ENCODE measurements at places on chromosomes 6 and 20.

GRCh38 chr6:163872335-163872734, 457.8 kb downstream of the QKI start:
- DNase-seq, result no peak

DNA sequence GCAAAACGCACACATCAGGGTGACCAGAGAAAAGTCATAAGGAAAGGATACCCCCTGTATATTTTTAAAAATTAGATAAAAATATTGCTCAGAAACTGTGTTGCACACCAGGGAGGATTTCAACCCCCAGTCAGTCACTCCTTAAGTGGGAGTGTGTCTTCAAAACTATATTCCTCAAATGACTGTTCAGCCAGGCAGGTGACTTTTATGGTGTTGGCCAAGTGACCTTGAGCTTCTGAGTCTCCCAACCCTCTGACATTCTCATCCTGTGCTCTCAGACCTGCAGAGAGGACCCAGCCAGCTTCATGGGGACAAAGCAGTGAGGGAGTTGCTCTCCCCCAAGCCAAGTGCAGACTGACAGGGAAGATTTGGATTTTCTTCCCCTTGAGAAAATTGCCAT, 311.9 kb upstream of the JARID2 start:
- no peak for DNase-seq

- no peak for DNase-seq
Measured at GRCh38 chr6:53939830-53940229, 145.0 kb downstream of the LRRC1 start.

DNA sequence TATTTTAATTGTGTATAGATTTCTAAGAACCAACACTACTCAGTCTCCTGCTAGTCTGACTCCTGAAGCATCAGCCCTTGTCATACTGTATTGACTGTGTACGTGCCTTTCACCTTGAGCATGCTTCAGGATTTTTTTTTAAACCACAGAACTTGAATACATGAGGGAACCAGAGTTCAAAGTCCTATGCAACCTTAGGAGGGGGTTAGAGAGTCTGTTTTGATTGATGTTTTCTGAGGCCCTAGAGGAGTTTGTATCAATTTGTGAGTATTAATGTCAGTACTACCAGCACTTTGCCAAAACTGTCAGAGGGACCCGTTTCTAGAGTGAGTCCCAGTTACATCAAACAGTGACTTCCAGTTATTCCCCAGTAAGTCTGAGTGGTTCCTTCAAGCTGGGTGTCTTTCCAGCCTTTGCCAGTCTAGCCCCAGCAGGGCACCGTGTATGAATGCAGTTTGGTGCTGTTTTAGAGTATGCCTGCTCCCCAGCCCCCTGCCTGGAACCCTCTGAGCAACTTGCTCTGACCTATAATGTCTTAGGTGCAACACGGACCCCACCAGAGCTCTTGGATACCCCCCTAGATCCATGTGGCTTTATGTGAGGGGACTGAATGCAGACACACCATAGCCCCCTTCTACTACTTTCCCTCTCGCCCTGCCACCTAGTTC, 8.5 kb downstream of the TP53INP2 start:
- no peak for DNase-seq

DNA sequence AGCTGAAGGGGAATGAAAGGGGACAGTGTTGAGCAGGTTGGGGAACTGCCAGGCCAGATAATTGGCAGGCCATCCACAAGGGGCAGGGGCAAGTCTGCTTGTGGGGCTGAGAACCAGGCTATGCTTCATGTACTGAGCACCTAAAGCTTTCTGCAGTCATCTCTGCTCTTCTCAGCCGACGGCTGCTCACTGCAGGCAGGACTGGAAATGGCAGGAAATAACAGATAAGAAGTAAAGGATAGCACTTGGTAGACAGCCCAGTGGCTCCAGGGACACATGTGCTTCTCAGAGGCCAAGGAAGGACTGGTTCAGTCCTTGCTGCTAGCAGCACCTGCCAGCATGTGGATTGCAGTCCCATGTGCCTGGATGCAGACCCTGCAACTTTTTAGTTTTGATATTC, 89.8 kb downstream of the CD164 start:
- DNase-seq, result no peak

GRCh38 chr6:167572841-167573271, 248.0 kb downstream of the TTLL2 start:
- DNase-seq, result no peak

DNA sequence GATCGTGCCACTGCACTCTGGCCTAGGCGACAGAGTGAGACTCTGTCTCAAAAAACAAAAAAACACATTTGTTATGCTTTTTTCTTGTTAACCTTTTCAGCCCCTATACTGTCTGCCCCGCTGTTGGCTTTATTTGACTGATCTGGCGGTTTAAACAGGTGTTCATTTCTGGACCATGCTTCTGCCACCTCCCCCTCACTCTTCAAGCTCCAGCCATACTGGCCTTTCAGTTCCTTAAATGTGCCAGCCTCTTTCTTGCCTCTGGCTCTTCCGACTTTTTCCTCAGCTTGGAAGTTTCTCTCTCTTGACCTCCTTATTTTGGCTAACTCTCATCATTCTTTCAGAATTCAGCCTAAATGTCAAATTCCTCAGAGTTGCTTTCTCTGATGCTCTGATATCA, 35.2 kb upstream of the TXLNB start:
- no peak for DNase-seq

DNA sequence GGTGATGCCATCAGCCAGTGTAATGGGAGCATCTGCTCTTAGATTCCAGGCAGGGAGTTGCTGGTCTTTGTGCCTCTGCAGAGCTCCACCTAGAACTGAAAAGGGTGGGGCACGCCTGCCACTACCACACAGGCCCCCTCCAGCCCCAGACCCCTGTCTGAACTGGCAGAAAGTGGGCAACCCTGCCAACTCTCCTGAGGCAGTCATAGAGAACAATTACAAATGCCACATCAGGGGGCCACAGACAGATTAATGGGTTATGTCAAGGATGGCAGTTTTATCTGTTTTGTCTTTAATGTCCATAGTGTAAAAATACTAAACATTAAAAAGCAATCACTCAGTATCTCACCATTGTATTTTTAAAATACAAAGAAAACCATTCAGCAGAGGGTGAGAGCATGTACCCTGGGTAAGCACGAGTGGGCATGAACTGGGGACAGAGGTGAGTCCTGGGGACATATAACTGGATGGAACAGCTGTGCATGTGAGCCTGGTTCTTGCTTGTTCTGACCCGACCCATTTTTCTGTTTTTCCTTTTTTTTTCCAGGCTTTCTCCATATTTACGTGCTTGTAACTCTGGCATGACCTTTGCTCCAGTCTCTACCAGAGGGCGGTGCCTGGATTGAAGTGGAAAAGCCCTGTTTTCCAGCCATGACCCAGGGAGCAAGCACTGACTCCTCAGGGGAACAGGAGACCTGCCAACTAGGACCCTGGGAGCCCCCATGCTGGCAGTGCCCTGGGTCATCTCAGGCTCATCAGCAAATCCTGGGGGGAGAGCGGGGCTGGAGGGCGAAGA, 8.2 kb downstream of the TRAF3IP2 start:
- no peak for DNase-seq

DNA sequence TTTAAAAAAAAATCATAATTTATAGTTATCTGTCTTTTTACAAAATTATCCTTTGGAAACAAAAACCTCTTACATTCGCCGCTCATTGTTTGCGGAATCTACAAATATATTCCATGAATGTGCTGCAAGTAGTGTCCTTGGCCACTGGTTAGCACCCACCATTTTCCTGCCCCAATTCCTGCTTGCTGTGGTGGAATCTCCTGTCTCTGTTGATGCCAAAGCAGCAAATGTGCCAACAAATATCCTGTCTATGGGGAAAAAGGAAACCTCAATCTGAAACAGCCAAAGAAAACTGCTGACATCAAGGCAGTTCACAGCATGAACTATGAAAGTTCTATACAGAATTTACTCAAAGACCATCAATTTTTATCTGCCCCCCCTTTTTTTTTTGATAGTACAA, 603.6 kb downstream of the COL12A1 start:
- no peak for DNase-seq

- DNase-seq, result no peak
Measured at GRCh38 chr6:2746557-2747061, 4.1 kb downstream of the MYLK4 start.

DNA sequence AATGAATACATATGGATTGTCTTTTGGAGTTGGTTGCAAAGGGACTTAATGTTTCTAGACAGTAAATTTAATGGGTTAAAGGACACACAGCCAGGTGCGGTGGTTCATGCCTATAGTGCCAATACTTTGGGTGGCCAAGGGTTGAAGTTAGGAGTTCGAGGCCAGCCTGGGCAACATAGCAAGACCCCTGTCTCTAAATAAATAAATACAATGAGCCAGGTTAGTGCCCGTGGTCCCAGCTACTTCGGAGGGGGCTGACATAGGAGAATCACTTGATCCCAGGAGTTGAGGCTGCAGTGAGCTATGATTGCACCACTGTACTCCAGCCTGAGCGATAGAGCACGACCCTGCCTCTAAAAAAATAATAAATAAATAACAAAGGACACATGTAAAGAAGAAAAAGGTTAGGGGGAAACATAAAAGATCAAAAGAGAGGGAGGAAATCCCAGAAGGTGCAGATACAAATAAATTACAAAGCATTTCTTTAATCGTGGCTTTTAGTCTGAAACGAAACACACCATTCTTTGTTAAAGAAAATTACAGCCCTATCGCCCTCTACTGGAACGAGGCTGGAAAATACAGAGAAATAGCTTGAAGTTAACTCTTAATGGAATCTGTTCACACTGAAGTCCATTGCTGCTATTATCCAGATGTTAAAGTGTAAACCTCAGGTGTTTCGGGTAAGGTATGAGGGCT, 42.6 kb upstream of the SCML4 start:
- peak; percentile 29 for DNase-seq

DNA sequence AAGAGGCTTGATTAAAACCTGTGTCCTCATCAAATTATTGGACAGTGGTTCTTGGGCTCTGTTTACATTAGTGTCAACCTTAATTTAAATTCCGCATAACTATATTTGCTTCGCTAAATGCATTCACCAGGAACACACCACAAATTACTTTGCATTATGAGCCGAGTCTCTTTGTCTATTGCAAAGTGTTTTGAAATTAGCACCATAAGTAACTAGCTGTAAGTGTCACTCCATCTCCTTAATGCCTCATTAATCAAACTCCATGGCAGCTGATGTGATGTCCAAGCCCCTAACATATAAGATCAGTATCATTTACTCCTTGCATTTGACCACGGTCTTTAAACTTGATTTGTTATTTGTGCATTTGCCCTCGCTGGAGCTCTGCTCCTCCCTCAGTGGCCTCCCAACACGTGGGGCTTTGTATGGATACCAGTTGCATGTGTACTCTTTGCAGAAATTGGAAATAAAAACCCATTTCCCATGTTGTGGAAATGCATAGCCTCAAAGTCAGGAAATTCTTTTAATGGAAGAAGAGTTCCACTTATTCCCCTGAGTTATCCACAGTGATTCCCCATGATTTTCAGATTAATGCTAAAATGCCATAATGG, 24.6 kb downstream of the FOXA2 start:
- no peak for DNase-seq

DNA sequence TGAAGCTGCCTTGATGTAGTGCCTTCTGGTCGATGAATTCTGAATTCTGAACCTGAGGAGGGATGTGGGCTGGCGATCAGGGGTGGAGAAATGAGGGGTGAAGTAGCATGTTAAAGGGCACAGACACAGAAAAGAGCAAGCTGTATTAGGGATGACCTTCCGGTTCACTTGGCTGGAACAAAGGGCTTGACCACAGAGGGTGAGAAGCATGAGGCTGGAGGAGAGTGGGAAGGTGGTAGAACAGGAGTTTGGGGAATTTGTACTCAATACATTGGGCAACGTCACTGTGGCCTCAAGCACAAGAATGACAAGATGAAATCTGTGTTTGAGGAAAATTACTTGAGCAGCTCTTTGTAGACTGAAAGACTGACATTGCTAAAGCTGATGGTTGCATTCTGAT, 155.8 kb downstream of the SOBP start:
- no peak for DNase-seq

- DNase-seq, result no peak
Measured at GRCh38 chr6:17343215-17343614, 50.2 kb upstream of the CAP2 start.
